ENCODE measurements at places on chromosomes 3 and 15. TPM values are rescaled to one million over a fixed set of nuclear protein-coding genes. Genes with fewer than 3 reads are reported as not detected.

GRCh38 chr15:89808160-89808870, 6.3 kb downstream of the ANPEP start:
- no peak for DNase-seq

GRCh38 chr15:62844564-62845240, 197.8 kb upstream of the TPM1 start:
- DNase-seq = no peak

Gene MAP3K13
- 46.8 TPM for total RNA-seq

Gene PYGO1
- 44.0 TPM for total RNA-seq

DNA sequence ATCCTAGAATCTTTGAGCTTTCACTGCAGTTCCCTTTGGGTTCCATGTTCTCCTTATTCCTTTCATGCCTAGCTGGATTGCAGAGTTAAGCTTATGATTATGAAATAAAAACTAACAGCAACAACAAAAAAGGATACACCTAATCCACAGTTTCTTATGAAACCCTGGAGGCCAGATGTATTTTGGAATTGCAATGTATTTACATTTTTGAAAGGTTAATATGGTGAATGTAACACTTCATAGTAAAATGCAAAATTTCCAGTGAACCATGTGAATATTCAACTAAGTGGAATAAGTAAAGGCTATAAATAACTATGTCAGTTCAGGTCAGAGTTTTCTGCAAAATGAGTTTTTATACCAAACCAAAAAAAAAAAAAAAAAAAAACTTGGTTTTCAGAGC, 65.8 kb upstream of the FLNB start:
- no peak for DNase-seq

GRCh38 chr3:105847452-105847851, 21.4 kb downstream of the CBLB start:
- DNase-seq = no peak

GRCh38 chr3:53501178-53501577, 6.8 kb downstream of the CACNA1D start:
- no peak for DNase-seq

- no peak for DNase-seq
Measured at GRCh38 chr3:195007766-195008165, 263.2 kb downstream of the XXYLT1 start.

DNA sequence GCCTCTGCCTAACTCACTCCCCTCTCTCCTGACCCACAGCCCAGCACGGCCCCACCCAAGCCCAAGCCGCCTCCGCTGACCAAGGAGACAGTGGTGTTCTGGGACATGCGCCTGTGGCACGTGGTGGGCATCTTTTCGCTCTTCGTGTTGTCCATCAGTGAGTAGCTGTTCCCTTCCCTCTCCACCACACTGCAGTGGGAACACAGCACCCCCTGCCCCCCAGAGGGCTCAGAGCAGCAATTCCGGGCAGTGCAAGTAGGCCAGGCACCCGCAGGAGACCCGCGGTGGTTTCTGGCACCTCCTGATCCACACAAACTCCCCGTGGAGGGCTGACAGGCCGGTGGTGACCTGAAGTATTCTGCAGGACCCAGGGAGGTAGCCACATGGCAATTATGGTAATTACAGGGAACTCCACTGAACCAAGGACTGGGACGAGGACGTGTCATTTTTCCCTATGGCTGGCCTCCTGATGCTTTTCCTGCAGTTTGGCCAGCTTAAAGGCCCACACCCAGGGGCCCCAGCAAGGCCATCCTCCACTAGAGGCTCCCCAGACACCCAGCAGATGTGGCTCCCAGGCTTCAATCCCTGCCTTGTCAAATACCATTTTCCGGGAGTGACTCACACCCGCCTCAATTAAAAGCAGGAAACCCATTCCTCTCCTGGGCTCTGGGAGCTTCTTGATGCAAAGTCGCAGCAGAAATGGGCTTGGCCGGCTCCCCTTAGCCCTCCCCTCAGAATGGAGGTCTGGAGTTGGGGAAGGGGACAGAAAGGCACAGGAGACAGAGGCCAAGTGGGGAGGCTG, 4.8 kb downstream of the TMIE start:
- DNase-seq = no peak

GRCh38 chr3:187520027-187520945, 149.9 kb downstream of the SST start:
- DNase-seq = no peak

- DNase-seq = no peak
Measured at GRCh38 chr3:98188545-98188944, 22.0 kb downstream of the OR5H15 start.

DNA sequence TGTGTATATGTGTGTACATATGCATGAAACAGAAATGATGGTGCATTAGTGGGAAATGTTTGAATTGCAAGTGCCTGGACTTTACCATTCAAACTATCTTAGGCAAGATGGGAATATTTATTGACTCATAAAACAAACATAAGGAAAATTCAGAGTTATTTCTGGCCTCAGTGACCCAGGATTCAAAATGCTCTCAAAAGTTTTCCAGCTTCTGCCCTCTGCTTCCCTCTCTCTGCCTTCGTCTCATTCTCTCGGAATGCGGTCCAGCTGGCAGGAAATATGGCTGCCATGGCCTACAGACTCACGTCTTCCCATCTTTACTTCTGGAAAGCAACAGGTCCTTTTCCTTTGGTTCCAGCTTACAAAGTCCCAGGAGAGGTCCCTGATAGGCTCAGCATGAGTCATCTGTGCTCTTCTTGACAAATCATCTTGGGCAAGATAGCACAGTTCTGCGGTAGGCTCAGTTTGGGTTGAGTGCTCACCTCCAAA, 8.7 kb upstream of the ZNF774 start:
- DNase-seq = no peak

DNA sequence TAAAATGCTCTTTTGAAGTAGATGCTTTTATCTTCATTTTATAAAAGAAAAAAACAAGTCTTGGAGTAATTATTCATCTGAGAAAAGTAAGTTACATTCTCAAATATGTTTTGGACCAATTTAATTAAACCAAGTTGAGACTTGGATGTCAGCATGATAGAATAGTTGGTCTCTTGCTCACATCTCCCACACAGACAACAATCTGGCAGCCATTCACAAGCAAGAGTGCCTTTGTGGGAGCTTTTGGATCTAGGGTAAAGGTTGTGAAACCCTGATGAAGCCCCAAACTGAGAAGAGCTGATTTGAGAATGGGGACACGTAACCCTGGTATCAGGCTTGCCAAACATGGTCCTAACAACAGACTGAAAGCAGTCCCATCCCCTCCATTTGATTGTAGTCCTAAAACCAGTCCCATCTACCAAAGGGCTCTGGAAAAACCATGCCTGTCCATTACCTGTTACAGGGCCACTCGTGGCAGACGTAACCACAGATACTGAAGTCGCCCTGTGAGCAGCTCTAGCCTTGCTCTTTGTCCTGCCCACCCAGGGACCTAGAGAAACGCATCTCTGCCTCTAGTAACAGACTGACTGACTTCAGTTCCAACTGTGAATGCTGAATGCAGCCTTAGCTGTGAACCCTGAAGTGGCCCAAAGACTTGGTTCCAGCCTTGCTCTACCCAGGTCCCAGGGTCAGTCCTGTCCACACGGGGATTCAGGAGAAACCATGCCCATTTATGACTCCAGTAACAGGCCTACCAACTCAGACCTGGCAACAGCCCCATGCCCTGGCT, 145.5 kb upstream of the SYNPR start:
- DNase-seq = no peak

GRCh38 chr3:43908456-43908855, 217.7 kb downstream of the ABHD5 start:
- no peak for DNase-seq

Gene GASK1A
- 8.4 TPM for total RNA-seq

- DNase-seq = no peak
Measured at GRCh38 chr3:4670352-4670751, 177.2 kb downstream of the ITPR1 start.

DNA sequence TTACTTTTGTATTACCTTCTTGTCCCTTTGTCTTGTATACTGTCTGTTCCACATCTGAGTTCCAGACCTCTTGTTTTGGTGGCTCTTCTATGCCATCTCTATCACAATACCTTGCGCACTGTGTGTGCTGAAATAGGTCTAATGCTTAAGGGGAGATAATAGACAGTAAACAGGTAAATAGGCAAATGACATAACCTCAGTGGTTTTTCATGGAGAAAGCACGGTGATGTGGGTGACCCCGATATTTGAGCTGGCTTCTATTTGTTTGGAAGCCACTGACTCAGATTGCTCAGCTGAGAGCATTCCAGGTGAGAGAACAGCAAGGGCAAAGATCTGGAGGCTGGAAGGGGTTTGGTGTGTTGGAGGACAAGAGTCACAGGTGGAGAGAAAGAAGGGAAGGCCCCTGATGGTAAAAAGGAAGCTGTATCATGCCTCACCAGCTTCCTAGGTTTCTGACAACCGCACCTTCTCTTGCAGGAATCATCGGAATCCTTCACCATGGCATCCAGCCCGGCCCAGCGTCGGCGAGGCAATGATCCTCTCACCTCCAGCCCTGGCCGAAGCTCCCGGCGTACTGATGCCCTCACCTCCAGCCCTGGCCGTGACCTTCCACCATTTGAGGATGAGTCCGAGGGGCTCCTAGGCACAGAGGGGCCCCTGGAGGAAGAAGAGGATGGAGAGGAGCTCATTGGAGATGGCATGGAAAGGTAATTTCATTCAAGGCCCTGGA, 795 bp downstream of the MCM2 start:
- DNase-seq = no peak

Gene C15orf39
- total RNA-seq = 0.31 TPM

- DNase-seq = no peak
Measured at GRCh38 chr3:81744366-81744765, 17.1 kb downstream of the GBE1 start.

Gene TPRG1
- 0.94 TPM for total RNA-seq

GRCh38 chr3:170711786-170712185, 125.9 kb upstream of the SLC7A14 start:
- DNase-seq = no peak

- DNase-seq = peak; percentile 34
Measured at GRCh38 chr15:79923079-79923514, 26.3 kb upstream of the MTHFS start.

Gene ITPKA
- total RNA-seq = 0.31 TPM

Gene ACVR2B
- 42.6 TPM for total RNA-seq

GRCh38 chr3:5205165-5205941, 17.8 kb downstream of the EDEM1 start:
- peak; percentile 23 for DNase-seq

- DNase-seq = no peak
Measured at GRCh38 chr3:4866866-4867265, 112.4 kb upstream of the BHLHE40 start.

DNA sequence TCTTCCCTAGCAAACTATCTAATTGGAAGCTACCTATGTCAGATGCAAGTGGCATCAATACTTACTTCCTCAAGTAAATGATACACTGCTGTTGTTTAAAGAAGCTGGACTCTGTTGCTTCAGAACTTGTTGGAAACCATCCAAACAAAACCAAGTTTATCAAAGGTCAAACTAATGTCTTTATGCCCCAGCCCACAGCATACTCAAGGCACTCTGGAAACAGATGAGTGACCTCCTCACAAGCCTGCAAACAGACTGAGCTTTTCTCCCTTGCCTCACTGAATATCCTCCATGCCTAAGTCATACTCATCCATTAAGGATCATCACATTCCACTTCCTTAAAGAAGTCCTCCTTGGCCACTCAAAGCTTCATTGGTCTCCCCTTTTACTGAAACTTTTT, 107.4 kb upstream of the ACP3 start:
- no peak for DNase-seq

Gene NR2E3
- 0.16 TPM for total RNA-seq

GRCh38 chr3:106183762-106184391, 315.1 kb upstream of the CBLB start:
- no peak for DNase-seq

Gene LSAMP
- total RNA-seq = 47.3 TPM
